Osteoblast (primary cell): ENCODE measurements at places on chromosomes 6 and 20. TPM values are rescaled to one million over a fixed set of nuclear protein-coding genes. Genes with fewer than 3 reads are reported as not detected.
A peak's percentile ranks its signal among the peaks of the same experiment; 100 is the strongest.

- DNase-seq: peak; percentile 4
These were observed at the start of gene HLA-DOB for GRCh38 chr6:32816746-32817204. Gene HLA-DOB (minus strand): TSS chr6:32817002. CDS start chr6:32816951, 51 bp downstream.

GRCh38 chr6:169212436-169212835, 41.2 kb downstream of the THBS2 start:
- DNase-seq: no peak

RRP36 gene
- total RNA-seq: 84.0 and 90.2 TPM in 2 replicates

GRCh38 chr6:12776291-12776690, 59.7 kb downstream of the PHACTR1 start:
- no peak for DNase-seq

DNA sequence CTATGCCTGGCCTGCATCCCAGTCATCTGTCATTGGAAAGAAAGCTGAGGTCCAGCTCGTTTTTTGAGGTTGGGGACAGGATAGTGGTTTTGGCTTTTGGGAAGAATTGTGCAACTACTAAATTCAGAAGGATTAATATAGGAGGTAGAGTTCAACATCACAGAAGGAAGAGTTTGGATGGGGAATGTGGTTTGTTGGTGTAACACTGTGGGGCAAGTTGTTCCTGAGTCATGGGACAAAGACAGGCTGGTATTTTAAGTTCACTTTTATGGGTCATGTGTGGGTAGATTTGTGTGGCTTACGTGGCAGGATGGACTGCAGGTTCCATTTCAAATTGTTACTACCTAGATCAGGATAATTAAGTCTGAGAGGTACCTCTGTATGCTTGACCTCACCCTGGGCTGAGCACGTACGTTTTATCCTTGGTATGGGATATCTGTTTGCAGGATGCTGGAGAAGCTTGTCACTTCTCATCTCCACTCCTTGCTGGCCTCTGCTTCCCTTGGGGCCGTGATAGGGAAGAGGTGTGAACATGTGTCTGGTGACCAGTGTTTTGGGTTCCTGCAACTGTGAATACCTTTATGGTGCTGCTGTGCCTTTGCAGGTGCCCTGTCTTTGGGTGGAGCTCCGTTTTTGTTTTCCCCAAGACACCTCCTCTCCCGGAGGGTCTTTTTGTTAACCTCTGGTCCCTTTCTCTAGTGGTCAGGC, 177.6 kb downstream of the JARID2 start:
- no peak for DNase-seq

- DNase-seq: no peak
These were observed 661.7 kb downstream of the KIF16B start for GRCh38 chr20:15911581-15911980.

FUT9 gene
- total RNA-seq: not detected in 2 replicates

GRCh38 chr6:21079468-21080048, 514.0 kb upstream of the SOX4 start:
- peak; percentile 36 for DNase-seq

DNA sequence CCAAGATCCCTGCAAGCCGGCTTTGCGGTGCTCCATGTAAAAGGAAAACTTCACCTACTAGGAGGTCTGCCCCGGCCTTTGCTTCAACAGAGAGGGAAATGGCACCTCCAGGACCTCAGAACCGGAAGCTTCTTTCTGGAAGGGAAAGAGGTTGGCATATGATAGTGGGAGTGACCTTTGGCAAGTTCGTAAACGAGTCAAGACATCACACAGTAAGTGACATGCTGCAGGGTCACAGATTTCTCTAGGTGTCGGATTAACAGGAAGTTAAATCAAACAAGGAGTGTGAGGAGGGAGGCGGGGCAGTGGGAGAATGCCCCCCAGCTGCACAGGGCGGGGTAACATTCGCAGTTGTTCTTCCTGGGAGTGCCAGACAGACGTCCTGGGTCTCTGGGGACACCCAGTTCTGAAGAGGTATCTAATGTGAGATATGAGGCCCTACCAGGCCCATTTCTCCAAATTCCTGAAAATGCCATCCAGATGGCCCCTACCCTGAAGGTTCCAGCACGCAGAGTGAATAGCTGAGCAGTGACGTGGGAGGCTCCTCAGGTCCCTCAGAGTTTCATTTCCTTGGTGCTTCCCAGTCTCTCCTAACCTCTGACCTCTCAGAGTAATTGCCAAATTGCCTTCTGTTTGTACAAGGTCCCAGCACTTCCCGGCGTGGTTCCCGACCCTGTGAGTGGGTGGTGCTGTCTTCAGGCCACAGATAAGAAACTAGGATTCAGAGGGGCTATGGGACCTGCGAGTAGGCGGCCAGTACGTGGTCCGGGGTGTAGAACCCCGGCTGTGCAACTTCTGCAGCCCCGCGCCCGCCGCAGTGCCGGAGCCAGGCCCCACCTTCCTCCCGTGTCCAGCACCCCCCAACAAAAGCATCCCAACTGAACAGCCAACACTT, 1.9 kb downstream of the RRBP1 start:
- peak; percentile 93 for DNase-seq

DNA sequence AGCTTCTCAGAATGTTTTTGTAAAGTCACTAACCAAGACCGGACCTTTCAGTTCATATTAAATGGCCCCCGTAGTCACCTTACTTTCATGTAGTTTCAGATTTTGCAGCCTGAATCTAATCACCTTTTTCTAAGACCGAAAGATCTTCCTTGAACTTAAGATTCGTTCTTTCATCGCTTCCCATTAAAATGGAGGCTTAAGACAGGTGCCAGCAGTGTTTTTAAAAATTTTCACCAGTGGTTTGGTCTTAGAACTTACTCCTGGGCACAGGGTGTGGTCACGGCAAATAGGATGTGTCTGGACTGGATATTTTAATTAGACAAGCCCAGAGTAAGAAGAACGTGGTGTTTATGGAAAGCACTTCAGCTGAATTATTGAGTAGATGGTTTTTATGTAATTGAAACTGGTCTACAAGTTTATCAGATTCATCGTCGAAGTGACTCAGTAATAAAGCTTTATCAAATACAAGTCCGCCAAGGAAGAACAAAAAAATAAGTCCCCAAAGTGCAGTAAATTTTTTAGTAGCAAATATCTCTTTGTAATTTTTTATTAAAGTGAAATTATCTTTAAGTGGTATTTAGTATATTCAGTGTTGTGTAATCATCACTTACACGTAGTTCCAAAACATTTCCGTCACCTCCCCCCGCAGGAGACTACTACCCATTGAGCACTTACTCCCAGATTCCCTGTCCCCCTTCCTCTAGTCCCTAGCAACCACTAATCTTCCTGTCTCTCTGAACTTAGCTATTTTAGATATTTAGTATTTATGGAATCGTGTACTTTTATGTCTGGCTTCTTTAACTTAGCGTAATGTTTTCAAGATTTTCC, 868 bp downstream of the SRSF3 start:
- peak; percentile 21 for DNase-seq

- peak; percentile 84 for DNase-seq
These were observed 6.3 kb upstream of the HINT3 start for GRCh38 chr6:125950293-125950692.

- peak; percentile 77 for DNase-seq
These were observed 2.0 kb downstream of the BPIFB2 start for GRCh38 chr20:33009214-33010132.

DNA sequence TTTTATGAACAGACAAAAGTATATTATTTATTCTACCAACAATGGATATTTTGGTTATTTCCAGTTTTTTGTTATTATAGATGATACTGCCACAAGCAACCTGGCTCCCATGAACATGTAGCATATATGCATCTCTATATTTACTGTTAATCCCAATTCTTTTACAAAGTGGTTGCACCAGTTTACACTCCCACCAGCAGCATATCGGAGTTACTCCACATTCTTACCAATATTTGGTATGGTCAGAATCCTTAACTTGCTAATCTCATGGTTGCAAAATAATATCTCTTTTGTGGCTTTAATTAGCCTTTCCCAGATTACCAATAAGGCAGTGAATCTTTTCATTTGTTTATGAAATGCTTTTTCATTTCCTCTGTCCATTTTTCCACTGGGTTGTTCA, 137.6 kb upstream of the CDYL start:
- no peak for DNase-seq

DNA sequence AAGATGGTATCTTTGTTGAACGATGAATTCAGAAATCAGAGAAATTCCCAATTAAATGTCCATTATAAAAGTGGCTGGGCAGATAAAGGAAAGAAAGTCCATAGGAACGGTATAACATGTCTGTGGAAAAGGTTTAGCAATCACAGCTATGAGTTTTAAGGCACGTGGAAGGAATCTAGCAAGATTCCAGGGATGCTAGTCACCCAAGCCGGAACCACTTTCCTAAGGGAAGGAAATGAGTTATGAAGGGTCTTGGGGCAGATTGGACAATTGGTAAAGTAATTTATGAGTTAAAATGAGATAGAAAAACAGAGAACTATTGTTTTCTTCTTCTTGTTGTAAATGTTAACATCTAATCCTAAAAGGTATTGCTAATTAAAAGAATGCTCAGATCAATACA, 384.8 kb downstream of the ADGRB3 start:
- DNase-seq: no peak

DNA sequence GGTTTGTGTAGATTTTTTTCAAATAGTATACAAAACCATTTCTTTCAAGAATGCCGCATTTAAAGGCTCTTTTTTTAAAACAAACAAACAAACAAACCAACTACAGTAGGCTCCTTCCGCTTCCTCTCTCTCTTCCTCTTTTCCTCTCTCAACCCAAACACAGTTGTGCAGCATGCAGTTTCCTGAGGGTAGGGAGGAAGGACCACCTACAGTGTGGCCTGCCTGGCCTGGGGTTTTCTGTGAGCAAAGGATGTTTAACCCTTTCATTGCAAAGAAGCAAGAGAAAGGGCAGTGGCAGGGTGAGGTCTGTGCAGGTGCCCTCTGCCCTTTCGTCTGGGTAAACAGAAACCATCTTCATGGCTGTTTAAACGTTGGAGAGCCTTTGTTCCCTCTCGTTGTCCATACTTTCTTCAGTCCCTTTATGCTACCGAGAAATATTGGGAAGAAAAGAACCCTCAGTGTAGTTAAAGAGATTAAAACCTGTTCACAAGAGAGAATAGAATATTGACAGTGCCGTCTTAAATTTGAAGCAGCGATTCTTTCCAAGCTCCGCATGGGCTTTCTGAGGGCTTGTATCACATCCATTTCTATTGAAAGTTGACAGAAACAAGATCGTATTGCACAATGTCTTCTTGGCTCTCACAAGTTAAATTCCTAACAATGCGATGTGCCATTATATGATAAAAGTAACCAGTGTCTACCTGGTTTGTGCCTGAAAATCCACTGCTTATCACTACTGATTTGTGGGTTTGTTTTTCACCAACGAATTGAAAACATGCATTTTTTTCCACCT, 215.5 kb upstream of the SNX9 start:
- DNase-seq: no peak

GRCh38 chr6:3489027-3489757, 32.3 kb upstream of the SLC22A23 start:
- no peak for DNase-seq

DNA sequence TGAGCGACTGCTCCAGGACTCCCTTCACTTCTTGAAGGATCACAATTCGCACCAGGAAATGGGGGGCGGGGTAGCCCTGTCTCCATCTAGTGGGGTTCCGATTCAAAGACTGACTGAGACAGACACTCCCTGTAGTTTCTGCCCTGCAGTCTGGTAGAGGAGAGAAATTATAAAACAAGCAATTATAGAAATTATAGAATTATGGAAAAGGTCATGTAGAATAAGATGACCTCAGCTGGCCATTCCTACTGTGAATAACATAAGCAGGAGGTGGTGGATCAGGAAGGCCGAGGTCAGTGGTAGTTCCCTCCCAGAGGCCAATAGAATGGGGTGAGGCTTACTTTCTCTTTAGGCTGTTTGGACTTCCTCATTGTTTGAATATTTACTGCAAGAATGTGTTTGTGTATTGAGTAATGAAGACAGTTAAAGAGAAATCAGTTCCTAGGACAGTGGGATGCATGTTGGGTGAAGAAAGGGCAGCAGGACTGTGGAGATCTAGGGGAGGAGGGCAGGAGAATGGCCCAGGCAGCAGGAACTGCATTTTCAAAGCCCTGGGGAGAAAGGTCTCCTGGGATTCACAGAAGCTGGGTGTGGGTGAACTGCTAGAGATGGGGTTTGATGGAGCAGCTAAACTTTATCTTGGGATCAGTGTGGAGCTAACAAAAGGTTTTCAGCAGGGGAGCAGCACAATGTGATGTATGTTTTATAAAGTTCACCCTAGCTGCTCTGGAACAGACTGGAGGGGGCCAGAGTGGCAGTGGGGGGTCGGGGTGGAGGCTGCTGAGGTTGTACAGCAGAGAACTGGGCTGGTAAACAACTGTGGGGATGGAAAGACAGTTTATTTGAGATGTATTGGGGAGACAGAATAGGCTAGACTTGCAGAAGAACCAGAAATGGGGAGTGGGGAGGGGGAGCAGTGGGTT, 2.1 kb downstream of the ZNF341 start:
- DNase-seq: peak; percentile 88

CRIP3 gene
- 0.59 TPM in 1 of 2 replicates, not detected in the other for total RNA-seq

DNA sequence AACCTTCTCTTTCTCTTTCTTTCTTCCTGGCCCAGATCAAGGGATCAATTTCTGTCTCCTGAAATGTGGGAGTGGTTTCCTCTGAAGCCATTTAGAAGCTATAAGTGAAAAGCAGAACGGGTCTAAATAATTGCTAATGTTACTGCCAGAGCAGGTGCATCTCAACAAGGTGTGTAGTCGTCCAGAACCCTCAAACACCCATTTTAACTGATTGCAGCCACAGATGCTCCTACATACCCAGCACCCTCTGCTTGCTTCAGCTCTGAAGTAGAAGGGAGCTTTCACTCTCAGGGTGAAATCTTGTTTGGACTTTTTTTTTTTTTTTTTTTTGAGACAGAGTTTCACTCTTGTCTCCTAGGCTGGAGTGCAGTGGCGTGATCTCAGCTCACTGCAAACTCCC, 592.1 kb upstream of the ARID1B start:
- peak; percentile 44 for DNase-seq

- no peak for DNase-seq
These were observed 11.4 kb downstream of the HECA start for GRCh38 chr6:139146317-139146726.

EEF1A2 gene
- total RNA-seq: not detected in 2 replicates

DNA sequence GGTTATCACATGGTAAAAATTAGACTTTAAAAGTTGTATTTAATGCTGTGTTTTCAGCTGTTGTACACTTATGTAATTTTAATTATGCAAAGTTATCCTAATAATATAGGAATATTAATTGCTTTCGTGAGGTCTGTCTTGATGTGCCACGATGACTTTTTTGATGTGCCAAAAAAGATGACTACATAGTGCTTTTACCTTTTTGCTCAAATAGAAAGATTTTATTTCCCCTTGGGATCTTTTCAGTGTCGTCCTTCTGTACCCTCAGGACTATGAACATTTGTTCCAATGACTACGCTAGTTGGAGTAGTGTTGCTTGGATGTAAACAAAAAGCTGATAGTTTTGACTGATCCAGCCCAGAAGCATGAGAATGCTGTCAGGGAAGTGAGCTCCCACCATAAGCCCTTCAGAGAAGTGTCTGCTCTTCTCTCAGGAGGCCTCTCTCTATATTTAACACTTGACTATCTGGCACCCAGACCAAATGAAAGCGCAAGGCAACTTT, 1.2 kb upstream of the CD164 start:
- no peak for DNase-seq
